ENCODE measurements at places on chromosomes 2 and 18. TPM values are rescaled to one million over a fixed set of nuclear protein-coding genes. Genes with fewer than 3 reads are reported as not detected.

TMEM200C gene
- not detected for total RNA-seq

ITGA4 gene
- total RNA-seq = 83.2 TPM

B3GNT7 gene
- 1.2 TPM for total RNA-seq

ERMN gene
- not detected for total RNA-seq

TMEFF2 gene
- total RNA-seq = not detected

Data from melanocyte of skin (primary cell).